ENCODE measurements at places on chromosomes 2 and 18.
A peak's percentile ranks its signal among the peaks of the same experiment; 100 is the strongest.

GRCh38 chr18:42268798-42269197 lies 313.8 kb downstream of the PIK3C3 start:
- no peak for DNase-seq

GRCh38 chr2:242040681-242041080 lies 171.2 kb downstream of the RTP5 start:
- no peak for DNase-seq

DNA sequence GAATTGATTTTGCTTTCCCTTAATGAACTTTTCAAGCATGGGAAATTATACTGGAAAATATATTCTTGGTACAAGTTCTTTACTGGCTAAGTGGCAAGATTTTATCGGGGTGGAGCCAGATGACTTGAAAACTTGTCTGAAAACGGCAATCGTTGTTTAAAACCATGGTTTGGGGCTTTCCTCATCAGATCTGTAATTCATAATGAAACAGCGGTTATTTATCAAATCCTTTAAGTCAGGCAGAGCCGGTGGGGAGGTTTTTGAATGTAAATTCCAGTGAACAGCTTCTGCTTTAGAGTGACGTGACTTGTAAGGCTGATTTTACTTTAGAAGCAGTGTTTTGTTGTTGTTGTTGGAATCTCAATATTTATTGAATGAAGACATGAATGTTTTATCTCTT lies 2.6 kb downstream of the SEC11C start:
- DNase-seq, result no peak

DNA sequence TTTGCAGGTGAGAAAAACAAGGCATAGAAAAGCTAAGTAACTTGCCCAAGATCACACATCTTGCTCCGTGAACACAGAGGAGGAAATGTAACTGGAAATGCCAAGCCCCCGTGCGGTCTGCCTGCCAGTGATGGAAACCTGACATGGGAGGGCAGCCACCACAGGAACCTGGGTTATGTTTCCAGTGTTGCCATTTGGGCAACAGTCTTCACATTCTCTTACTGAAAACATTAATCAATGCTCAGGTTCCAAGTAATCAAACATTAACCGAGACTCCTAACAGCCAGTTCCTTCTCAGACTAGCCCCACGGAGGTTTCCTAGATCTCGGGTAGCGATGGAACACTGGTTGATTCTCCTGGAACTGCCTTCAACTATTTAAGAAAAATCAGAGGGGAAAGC lies 2.5 kb downstream of the TGFA start:
- no peak for DNase-seq

DNA sequence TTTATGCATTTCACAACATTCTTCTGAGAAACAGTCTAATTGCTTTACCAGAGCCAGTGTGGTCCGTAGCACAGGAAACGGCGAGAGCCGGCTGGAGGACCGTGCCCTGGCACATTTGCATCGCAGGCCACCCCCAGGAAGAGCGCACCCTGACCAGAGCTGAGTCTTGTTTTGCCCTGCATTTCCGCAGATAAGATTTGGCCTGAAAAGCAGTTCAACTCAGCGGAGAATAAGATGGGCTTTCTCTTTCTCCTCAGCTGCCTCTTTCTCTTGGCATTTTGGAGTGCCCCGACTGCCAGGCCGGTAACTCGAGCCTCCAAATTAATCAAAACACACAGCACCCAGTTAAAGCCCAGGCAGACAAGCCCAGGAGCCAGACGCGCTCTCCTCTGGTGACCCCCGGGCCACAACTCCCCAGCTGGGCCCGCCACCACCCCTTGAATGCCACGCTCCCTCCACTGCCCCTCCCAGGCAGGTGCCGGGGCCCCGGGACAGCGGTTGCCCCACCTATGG lies 464 bp downstream of the COL4A4 start:
- peak; percentile 11 for DNase-seq

- DNase-seq, result no peak
Measured at GRCh38 chr2:62089658-62090057, 106.3 kb upstream of the B3GNT2 start.

DNA sequence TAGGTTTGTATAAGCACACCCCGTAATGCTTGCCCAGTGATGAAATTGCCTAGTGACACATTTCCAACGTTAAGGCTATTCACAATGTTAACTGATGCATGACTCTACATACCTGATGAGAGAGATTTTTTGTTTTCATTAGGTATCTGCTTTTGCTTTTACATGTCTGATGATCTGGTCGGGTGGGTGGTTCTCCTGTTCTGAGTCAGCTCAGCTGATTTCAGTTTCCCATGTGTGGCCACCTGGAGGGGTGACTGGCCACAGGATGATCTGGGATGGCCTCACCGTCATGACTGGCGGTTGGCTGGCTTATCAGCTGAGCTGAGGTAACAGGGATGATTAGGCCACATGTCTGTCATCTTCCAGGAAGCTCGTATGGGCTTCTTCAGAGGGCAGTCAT lies 33.8 kb upstream of the ACYP2 start:
- no peak for DNase-seq

- DNase-seq, result peak; percentile 16
Measured at GRCh38 chr2:99488539-99489062, 1.2 kb downstream of the REV1 start.

DNA sequence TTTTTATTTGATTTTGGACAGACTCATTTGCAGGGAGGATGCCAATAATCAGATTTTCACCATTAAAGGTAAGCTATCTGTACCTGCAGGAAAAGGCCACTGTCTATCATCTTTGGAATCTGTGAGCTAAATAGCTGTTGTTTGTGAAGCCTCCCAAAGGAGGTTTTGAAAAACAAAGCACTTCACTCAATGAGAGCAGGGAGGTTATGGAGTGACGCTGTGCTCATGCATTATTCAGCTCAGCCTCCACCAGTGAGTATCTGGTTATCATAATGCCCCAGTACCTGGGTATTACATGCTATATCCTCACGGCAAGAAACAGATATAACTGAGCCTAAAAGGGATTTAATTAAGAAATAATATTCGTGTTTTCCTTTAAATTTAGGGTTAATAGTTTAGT lies 189.6 kb upstream of the PIK3C3 start:
- DNase-seq, result no peak

GRCh38 chr18:80158365-80158764 lies 49.3 kb downstream of the ADNP2 start:
- DNase-seq, result no peak

DNA sequence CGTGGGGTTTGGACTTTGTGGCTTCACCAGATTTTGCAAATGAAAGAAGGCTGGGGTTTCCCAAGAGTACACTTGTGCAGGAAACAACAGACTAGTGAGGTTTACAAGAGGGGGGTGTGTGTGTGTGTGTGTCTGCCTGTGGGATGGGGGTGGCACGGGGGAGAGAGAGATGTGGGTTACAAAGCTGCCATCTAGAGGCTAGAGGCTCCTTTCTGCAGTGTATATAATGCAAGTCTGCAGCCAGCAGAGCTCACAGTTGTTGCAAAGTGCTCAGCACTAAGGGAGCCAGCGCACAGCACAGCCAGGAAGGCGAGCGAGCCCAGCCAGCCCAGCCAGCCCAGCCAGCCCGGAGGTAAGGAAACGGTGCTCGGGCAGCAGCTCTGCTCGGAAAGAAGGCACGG lies at the start of gene ACKR3:
TSS of gene ACKR3 (plus strand) at position 253 of the 401 bp plus-strand sequence. CDS start 10,641 bp downstream, outside the sequence.
- DNase-seq, result peak; percentile 83

DNA sequence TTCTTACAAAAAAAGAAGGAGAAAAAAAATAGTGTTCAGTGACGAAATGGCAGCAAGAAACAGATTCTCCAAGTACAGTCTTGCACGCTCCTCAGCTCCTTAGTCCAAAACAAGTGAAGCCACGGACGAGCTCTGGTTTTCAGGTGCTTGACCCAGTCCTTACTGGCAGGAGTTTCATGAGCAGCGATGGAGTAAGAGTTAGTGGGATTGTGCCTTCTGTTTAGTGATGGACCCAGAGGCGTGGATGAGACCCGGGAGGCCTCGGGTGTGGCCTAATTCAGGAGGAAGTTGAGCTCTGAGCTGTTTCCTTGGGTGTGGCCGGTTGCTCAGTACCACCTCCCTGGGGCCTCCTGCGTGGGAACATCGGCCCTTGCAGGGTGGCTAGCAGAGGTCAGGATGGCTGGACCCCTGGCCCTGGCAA lies 52.0 kb downstream of the KIF5C start:
- DNase-seq, result no peak

DNA sequence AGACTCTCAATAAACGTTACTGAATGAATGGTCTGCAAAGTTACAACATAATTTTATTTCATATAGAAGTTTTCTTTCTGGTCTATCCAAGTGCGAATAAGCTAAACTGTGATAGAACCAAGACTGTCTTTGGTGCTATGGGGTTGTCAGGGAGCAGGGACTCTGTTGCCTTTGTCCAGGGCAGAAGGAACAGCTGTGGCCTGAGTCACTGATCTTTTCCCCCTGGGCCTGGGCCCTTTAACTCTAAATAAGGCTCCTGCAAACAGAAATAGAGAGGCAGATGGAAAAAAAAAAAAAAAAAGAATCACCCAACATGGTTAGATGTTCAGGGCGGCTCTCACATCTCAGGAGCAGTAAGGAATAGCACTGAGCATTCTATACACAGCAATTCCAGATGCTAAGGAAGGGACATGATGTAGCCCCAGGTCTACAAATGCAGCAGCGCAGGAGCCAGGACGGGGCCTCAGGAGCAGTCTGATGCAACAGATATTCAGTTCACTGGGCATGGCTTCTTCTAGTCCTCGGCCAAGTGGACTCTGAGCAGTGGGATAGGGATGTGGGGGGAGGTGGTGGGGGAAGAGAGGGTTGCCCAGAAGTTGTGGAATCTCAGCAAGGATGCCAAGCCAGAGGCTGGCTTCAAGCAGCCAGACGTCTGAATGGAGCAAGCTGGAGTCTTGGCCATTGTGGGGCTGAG lies 247.1 kb upstream of the SIX2 start:
- DNase-seq, result no peak

Measured in GM03348 (cell line).